ENCODE measurements at places on chromosomes 1 and 21.

DNA sequence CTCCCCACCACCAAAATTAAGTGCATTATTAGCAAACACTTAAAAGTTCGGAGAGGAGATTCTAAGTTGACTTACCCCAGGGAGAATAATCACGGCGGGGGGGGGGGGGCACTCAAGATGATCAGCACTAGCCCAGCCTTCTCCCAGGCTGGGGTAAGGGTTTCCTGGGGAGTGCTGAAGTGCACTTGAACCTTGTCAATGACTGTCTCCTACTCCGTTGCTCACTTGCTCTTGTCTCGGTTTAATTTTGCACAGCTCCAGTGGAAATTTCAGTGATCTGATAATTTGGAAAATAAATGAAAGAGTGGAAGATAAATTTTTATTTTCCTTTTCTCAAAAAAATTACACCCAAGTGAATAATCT, 59.2 kb downstream of the PBX1 start:
- H3K4me3 ChIP-seq = no peak overlapping the region
- no peaks in the 10 kb centered on the region for H3K27me3 ChIP-seq
- H3K36me3 ChIP-seq = no peaks in the 10 kb centered on the region
- H3K27ac ChIP-seq = no peak overlapping the region
- no peak for DNase-seq

DNA sequence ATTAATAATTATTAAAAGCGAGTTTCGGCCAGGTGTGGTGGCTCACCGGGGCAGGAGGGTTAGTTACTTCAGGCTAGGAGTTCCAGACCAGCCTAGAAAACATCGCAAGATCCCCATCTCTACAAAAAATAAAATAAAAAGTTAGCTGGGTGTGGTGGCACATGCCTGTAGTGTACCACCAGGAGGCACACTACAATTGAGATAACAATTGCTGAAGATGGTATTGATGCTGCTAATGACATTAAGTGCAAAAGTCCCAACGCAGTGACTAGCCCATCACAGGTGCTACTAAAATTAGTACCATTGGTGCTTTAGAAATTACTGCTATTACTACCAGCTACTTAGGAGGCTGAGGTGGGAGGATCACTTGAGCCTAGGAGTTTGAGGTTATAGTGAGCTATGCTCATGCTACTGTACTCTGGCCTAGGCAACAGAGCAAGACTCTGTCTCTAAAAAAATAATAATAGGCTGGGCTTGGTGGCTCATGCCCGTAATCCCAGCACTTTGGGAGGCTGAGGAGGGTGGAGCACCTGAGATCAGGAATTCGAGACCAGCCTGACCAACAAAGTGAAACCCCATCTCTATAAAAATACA, 156.6 kb downstream of the GREM2 start:
- no peak overlapping the region for H3K27ac ChIP-seq
- no peak for DNase-seq
- no peaks in the 10 kb centered on the region for H3K27me3 ChIP-seq
- H3K36me3 ChIP-seq = no peaks in the 10 kb centered on the region

DNA sequence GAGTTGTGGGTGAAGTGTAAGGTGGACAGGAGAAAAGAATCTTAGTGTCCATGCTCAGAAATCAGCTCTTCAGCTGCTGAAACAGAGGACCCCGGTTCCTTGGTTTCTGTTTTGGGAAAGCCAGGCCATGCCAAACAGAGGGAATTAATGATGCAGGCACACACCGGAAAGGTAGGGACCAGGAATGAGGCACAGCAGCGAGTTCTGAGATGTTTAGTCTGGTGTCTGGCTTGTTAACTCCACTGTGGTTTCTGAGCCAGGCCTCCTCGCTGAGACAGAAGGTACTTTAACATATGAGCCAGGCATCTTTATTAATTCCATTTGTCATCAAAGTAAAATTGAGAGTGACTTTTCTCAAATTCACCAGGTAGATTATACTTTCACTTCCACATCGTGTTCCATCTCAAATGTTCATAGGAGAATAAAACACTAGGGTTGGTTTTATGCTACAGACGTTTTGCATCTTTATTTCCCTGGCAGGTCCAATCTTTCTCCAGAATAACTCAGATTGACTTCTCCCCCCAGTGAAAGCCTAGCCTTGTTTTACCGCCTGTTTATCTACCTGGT, 23.5 kb downstream of the LRRC8D start:
- H3K4me3 ChIP-seq = no peak overlapping the region
- peaks cover 2% of the 10 kb centered on the region for H3K4me1 ChIP-seq
- DNase-seq = no peak
- no peaks in the 10 kb centered on the region for H3K27me3 ChIP-seq
- peaks cover 62% of the 10 kb centered on the region for H3K36me3 ChIP-seq

- H3K4me3 ChIP-seq = no peak overlapping the region
- H3K27ac ChIP-seq = peak overlapping the region; percentile 1
- no peak for DNase-seq
- peaks cover 13% of the 10 kb centered on the region for H3K36me3 ChIP-seq
- no peaks in the 10 kb centered on the region for H3K27me3 ChIP-seq
Observed at GRCh38 chr1:21100481-21100921, 76.2 kb downstream of the EIF4G3 start.

GRCh38 chr1:166972826-166973225, 2.5 kb downstream of the ILDR2 start:
- no peak overlapping the region for H3K27ac ChIP-seq
- no peak overlapping the region for H3K4me3 ChIP-seq
- no peak for DNase-seq
- H3K27me3 ChIP-seq = peaks cover 39% of the 10 kb centered on the region
- no peaks in the 10 kb centered on the region for H3K36me3 ChIP-seq
- H3K4me1 ChIP-seq = peaks cover 3% of the 10 kb centered on the region

DNA sequence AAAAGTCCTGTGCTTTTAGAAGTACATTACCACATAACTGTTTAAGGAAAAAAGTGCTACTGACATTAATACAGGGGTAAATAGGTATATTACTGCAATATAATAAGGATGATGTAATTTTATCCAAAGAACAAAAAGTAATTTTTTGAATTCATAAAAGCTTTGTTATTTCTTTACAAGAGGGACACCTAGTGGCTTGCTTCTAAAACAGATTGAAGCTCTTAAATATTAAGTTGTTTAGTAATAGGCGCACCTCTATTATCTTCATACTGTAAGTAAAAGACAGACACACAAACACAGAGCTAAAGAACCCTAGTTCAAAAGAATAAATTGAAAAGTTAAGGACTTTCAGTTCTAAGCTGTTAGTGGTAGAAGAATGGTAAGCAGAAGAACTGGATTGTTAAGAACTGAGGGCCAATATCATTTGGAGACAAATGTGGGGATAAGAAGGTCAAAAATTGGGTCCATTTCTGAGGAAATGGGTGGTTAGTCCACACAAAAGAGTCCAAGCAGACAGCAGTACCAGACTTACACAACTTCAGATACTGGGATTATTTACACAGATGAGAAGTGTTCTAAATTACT, 15.4 kb downstream of the ZNHIT6 start:
- DNase-seq = no peak
- H3K27me3 ChIP-seq = no peaks in the 10 kb centered on the region
- H3K4me3 ChIP-seq = no peak overlapping the region
- peaks cover 34% of the 10 kb centered on the region for H3K36me3 ChIP-seq
- no peak overlapping the region for H3K27ac ChIP-seq
- no peaks in the 10 kb centered on the region for H3K4me1 ChIP-seq

GRCh38 chr1:174276087-174276486, 116.8 kb downstream of the RABGAP1L start:
- peaks cover 14% of the 10 kb centered on the region for H3K36me3 ChIP-seq
- H3K4me1 ChIP-seq = no peaks in the 10 kb centered on the region
- no peak overlapping the region for H3K27ac ChIP-seq
- no peaks in the 10 kb centered on the region for H3K27me3 ChIP-seq
- H3K4me3 ChIP-seq = no peak overlapping the region
- DNase-seq = no peak

GRCh38 chr1:34378968-34379856, 202.5 kb downstream of the C1orf94 start:
- peak; percentile 82 for DNase-seq
- H3K27ac ChIP-seq = peak overlapping the region; percentile 71
- H3K27me3 ChIP-seq = no peaks in the 10 kb centered on the region
- no peaks in the 10 kb centered on the region for H3K4me1 ChIP-seq
- H3K4me3 ChIP-seq = no peak overlapping the region
- no peaks in the 10 kb centered on the region for H3K36me3 ChIP-seq

All from K562 (cell line).